ENCODE measurements at places on chromosomes 7 and 10.
A peak's percentile ranks its signal among the peaks of the same experiment; 100 is the strongest.

DNA sequence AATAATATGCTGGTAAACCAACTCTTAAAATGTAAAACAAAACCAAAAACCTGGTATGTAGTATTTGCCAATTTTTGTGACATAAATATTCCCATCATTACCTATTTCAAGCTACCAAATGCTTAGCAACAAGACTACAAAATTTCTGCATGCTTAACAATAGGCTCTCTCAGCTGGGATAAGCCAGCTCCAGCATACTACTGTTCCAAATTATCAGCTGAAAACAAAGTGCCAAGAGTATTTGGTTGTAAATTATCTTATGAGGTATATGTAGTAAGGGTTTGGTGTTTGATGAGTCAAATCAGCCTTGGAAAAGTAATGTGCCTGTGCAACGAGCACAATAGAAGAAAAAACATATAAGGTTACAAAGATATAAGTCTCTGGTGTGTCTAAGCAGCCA lies 263.2 kb downstream of the HGF start:
- DNase-seq, result no peak

DNA sequence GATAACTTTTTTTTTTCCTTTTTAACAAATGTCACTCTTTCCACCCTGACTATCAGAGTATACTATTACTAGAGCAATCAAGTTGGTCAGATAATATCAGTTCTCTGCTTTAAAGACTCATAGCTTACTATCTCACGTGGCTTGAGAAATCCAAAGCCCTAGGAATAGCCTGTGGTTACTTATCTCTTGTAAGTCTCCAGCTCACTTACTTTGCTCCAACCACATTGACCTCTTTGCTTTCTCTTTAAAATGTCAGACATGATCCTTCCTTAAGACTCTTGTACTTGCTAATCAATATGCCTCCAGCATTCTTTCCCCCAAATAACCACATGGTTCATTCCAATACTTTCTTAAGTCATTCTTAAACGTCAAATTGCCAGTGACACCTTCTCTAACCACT lies 1292.2 kb downstream of the REEP3 start:
- DNase-seq, result no peak

GRCh38 chr10:102752934-102753664 lies 9.4 kb downstream of the WBP1L start:
- peak; percentile 55 for DNase-seq

DNA sequence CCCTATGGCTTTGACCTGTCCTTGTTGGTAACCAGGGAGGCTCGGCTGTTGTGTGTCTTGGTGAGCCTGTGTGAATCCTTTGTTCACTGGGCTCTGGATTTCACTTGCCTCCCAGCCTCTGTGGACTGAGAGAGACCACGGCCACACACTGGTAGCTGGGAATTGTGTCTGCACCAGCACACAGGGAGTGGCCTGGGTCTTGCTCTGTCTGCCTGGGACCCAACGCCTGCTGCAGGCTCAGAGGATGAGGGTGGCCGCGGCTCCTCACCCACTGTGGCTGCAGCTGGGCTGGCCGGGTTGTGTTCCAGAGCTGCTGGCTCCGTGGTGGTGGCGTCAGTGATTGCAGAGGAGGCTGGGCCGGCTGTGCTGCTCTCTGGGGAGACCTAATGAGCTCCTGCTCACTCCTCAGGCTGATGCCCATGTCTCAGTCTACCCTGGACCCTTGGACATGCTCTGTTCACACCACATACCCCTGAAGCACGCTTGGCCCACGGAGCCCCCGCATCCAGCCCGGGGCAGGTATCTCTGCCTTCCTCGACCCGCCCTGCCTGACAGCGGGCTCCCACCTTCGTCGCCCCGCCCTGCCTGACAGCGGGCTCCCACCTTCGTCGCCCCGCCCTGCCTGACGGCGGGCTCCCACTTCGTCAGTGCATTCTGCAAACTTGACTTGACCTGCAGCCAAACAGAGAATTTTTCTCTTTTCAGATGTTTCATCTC lies 328.5 kb downstream of the ADARB2 start:
- DNase-seq, result no peak

GRCh38 chr7:53119514-53119941 lies 84.1 kb downstream of the POM121L12 start:
- no peak for DNase-seq

DNA sequence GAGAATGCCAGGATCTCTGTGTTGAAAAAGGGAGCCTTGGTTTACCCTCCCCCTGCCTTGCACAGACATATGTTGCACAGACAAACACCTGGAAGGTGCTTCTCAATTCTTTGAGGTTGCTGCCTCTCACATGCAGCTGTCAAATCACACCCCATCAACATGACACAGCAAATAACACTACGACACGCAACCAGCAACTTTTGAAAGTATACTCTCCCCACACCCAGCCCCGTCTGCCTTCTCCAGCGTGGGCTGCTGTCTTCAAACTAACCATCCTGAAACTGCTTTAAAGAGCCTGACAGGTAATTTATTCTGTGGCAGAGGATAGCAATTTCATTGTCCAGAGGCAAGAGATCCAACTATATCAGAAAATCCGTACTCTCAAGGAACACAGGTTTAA lies 136.1 kb downstream of the PLXNA4 start:
- DNase-seq, result no peak

- no peak for DNase-seq
These were observed 77.5 kb downstream of the GPR26 start for GRCh38 chr10:123743441-123744223.

DNA sequence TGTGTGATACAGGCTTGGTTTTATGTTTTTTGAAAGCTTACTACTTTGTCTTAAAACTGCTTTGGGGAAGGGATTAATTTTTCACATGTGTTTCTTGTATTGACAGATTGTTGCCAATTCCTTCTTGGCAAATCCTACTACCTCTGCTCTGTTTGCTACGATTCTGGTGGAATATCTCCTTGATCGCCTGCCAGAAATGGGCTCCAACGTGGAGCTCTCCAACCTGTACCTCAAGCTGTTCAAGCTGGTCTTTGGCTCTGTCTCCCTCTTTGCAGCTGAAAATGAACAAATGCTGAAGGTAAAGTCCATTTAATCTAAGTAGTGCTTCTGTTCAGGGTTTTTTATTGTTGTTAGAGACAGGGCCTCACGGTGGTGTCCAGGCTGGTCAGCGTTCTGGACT lies 33.6 kb downstream of the TRRAP start:
- no peak for DNase-seq

DNA sequence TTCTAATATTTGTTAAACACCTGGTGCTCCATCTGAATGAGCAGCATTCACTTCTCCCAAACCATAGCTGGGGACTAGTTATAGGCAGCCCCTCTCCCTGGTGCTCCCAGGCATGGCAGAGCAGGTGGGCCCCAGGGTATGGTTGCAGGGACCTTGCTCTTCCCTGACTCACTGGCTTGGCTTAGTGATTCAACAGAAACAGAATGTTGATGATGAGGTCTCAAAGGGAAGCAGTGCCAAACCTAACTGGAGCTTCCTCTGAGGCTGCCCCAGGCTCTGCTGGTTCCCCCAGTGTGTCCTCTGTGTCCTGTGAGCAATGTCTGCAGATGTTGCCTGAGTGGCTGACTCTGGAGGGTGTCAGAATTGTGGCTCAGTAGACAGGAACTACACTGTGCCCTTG lies 3.7 kb downstream of the GPR26 start:
- no peak for DNase-seq

- no peak for DNase-seq
These were observed 112.4 kb downstream of the ELMO1 start for GRCh38 chr7:37336259-37336658.
